ENCODE measurements at places on chromosomes 7 and 10.
A peak's percentile ranks its signal among the peaks of the same experiment; 100 is the strongest.

DNA sequence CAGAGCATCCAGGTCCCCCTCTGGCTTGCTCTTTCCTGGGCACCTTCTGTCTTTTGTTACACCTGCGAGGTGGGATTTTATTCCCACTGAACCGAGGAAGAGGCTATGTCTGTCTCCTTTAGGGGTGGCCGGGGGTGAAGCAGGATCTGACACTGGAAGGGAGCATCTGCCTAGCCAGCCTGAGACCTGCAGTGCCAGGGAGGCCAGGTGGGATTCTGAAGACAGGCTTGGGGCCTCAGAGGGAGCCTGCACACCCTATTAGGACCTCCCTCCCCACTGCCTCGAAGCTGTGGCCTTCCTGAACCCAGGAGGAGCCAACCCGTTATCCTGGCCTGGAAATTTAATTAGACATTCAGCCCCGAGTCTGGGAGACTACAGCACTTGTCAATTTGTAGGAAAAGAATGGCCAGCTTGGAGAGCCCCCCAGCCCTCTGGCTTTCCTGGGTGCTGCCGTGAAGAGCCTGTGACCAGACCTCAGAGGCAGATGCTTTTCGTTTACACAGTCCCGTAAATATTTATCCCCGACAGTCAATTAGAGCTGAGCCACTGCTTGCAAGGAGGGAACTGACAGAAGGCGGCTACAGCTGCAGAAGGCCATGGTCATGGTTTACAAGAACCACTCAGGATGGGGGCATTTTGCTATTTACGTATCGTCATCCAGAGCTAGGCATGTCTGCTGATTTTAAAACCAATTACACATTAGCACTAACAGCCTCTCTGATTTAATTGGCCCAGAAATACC, 19.7 kb downstream of the CHAT start:
- no peak for DNase-seq

DNA sequence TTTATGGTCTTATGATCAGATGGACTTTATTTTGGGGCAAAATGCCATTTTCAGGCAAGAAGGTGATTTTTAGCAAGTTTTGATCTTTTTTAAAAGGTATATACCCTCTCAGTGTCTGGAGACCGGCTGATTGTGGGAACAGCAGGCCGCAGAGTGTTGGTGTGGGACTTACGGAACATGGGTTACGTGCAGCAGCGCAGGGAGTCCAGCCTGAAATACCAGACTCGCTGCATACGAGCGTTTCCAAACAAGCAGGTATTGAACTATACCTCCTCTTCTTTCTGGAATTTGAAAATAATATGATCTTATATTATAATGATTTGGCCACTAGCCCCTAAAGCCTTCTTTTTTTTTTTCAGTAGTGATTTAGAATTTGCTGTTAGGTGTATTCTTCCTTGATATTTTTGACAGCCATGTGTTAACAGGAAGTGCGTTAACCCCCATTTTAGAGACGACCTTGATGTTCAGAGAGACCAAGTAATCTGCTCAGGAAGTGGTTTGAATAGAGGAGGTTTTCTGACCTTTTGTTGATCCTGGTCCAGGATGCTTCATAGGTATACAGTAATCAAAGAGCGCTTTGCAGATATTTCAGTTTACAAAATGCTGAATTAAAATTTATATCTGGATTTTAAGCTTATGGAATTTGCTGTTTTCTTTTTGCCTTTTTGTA, 6.2 kb downstream of the BUB3 start:
- DNase-seq, result no peak

- no peak for DNase-seq
Observed at GRCh38 chr10:13842117-13842516, 255.4 kb downstream of the PRPF18 start.

GRCh38 chr10:74585231-74586087, 240.9 kb upstream of the KAT6B start:
- DNase-seq, result no peak

DNA sequence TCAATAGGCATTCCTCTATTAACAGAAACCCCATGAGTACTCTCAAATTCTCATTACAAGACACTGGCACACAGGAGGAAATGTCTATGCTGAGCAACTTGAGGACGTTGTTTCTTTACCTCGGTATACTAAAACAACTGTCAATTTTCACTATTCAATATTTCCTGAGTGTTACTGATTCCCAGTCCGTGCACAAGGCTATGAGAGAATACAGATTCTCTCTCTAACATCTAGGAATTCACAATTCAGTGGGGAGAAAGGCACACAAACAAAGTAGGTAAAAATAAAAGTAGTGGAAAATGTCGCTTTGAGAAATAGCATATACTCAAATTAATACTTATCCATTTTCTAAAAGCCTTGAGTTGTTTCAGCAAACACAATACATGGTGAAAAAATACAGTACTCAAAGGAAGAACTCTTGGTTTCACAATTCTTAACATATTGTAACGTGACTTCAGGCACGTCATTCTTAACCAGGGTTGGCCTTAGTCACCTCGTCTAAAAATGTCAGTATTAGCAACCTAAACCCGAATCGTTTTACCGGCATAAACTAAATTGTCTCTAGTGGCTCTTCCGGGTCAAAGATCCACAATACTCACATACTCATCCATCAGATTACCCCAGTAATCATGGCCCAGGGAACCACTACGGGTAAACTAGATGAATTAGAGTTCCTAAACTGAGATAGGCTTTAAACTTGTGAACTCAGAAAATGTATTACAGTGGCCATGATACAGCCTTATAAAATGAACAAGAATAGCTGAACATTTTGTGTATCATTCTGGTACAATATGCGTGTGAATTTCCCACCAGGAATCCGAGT, 1.5 kb downstream of the IPMK start:
- no peak for DNase-seq

- no peak for DNase-seq
Observed at GRCh38 chr10:34288634-34289033, 526.5 kb downstream of the PARD3 start.

GRCh38 chr10:27099448-27099847, 846 bp downstream of the ANKRD26 start:
- DNase-seq, result no peak

- no peak for DNase-seq
Observed at GRCh38 chr10:78715435-78715834, 353.3 kb upstream of the ZMIZ1 start.

DNA sequence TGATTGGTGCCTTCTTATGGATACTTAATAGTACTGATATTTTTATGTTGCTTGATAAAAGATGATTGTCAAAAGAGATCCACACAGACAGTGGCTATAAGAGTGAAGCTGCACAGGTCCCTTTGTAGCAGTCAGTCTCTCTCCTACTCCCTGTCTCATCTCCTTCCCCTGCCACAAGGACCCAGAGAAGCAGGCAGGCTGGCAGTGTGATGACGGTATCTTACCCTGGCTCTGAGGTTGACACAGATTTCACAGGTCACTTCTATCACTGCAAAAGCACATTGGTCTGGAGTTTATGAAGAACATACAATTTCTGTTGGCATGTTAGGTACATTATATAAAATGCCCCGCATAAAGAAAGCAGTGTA, 64.4 kb upstream of the AHR start:
- DNase-seq, result peak; percentile 39

DNA sequence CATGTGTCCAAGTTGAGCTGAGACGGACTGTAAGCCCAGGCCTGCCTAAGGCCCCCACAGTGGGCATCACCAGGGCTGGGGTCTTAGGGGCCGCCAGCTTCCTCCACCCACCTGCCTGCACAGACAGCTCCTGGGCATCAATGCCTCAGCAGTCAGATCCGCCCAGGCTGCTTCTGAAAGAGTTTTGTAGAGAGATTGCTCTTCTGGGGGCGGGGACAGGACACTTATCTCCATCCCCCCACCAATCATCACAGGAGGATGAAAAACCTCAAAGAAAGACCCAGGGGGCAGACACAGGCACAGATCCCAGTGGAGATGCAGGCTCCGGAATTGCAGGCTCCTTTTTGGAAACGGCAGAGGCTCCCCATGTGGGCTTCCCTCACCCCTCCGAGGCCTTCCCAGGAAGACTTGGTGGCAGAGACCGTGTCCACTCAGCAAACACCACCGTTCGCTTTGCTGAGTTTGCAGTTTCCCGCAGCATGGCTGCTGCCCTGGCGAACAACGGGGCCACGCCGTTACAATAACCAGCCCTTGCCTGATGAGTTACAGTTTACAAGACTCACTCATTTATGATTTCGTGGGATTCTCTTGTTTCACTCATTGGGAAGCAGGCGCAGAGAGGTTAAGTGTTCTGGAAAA, 96.4 kb downstream of the MKI67 start:
- DNase-seq, result no peak

DNA sequence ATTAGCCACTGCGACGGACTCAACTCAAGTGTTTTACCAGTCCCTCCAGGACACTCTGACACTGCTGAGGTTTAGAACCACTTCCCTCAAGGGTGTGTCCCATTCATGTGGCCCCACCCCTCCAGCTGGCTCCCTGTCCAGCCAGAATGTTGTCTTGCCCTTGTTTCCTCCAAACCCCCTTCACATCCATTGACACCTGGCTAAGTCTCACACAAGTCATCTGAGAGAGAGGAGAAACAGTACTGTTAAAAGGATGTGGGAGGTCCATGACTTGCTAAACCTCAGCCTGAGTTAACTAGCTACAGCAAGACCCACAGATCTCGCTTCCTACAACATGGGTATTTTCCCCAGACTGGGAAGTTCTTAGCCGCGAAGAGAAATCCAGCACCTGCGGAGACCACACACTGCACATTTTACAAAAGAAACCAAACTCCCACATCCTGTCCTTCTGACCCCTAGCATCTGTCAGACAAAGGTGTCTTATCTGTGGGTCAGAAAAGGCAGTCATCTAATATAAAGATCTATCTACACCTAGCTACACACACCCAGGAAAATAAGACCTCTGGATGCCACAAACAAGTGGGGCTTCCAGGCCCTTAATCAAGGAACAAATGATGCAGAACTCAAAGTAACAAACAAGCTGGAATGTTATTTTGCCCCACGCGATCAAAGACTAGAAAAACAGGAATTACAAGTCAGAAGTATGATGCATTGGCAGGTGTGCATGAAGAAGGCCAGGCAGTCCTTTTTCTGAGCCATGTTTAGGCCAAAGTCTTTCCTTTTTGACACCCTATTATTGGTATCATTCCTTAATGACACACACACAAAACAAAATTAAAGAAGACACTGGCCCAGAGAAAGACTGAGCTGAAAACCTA, 13.9 kb downstream of the OSBPL3 start:
- peak; percentile 90 for DNase-seq

DNA sequence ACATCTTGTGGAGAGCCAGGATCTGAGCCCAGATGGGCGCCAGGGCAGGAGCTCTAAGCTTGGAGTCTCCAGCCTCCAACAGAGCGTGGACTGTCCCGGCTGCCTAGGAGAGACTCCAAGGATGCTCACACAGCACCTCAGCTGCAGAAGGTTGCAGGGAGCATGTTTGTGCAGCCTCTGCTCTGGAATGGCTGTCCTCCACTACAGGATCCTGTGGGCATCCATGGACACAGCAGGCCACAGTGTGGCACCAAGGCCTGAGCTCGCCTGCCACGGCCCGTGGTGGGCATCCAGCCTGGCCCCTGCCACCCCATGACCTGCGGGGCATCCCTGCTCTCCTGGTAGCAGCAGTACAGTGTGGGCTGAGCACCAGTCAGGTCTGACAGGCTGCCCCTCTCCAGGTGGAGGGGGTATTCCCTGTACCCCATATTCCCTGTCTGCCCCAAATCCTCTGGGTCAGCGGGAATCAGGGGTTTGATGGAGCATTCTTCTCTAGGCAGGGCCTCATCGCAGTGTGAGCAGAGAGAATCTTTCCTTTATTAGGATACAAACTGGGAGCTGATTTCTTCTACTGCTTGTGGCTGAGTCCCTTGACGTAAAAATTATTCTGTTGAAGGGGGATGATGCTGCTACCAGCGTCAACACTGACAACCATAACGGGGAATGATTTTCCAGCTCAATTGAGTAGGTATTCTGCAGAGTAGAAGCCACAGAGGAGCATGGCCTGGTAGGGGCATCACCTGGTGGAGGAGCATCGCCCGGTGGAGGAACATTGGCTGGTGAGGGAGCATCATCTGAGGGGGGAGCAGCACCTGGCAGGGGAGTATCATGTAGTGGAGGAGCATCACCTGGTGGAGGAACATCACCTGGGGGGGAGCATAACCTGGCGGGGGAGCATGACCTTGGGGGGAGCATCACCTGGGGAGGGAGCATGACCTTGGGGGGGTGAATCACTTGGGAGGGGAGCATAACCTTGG, 60.6 kb downstream of the GLRX3 start:
- no peak for DNase-seq

DNA sequence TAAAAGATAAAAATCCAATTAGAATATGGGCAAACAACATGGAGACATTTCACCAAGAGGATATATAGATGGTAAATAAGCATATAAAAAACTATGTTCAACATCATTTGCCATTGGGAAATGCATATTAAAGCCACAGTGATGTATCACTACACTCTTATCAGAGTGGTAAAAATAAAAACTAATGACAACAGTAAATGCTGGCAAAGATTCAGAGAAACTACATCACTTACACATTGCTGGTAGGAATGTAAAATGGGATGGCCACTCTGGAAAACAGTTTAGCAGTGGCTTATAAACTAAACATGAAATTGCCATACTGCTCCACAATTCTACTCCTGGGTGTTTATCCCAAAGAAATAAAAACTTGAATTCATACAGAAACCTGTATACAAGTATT, 59.2 kb downstream of the CROT start:
- no peak for DNase-seq

DNA sequence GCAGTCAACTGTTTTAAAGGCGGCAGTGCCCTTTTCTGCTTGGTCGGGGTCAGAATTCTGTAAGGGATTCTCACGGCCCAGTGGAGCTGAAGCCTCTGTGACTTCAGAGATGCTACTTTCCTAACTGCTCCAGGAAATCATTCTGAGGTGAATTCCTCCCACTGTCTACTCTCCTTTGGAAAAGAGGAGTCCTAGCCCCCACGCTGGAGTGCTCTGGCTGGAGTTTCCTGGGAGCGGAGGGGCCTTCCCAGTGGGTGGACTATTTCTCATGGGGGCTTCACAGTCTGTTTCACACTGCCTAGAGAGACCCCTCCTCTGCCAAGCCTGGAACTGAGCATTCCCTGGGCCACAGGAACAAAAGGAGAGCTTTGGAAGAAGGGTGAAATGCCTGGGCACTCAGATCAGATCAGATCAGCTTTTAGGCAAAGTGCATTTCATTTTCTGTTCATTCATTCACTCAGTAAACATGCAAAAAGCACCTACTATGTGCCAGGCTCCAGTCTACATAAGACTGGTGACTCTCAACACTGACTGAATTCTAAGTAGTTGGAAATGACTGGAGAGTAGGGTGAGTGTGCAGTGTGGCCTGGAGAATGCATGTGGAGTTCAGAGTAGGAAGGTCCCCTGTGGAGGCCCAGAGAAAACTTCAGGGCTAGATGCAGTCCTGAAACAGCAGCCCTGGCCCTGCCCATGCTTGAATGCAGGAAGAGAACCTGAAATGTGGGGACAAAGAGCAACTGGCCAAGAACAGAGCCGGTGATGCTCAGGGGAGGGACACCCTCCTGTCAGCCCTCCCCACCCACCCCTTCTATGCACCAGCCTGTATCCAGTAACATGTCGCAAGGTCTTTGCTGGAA, 12.2 kb downstream of the ZNF488 start:
- DNase-seq, result no peak
